ENCODE measurements at places on chromosomes 1 and 21.
A peak's percentile ranks its signal among the peaks of the same experiment; 100 is the strongest.

- DNase-seq = peak; percentile 41
Observed at GRCh38 chr1:54812801-54813484, 11.8 kb upstream of the TTC22 start.

- DNase-seq = peak; percentile 82
Observed at GRCh38 chr1:33140153-33141149, 41.4 kb downstream of the TRIM62 start.

DNA sequence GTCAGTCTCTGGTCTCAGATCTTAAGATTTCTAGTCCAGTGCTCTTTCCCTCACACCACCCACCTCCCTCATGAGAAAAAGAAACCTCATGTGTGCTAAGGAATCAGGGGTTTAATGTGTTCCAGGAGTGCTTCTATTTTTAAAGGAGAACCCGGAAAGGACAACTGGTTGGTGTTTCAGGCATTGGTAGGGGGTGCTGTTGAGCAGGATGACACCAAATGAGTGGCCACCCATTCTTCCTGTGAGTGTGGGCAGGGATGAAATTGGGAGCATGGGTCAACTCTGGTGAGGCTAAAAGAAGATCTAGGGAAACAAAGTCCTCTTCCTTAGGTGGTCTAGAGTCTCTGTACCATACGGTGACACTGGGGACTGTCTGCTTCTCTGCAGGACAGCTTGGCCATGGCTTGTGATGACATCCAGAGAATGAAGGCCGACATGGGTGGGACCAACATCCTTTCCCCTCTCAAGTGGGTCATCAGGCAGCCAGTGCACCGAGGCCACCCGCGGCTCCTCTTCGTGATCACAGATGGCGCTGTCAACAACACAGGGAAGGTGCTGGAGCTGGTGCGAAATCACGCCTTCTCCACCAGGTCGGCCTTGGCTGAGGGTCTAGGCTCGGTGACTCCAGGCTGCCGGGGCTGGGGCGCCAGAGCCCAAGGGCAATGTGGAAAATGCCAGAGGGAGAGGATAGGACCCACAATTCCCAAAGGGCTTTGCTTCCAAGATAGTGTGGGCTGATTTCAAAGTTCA is 39.3 kb downstream of the VWA5B1 start:
- no peak for DNase-seq

DNA sequence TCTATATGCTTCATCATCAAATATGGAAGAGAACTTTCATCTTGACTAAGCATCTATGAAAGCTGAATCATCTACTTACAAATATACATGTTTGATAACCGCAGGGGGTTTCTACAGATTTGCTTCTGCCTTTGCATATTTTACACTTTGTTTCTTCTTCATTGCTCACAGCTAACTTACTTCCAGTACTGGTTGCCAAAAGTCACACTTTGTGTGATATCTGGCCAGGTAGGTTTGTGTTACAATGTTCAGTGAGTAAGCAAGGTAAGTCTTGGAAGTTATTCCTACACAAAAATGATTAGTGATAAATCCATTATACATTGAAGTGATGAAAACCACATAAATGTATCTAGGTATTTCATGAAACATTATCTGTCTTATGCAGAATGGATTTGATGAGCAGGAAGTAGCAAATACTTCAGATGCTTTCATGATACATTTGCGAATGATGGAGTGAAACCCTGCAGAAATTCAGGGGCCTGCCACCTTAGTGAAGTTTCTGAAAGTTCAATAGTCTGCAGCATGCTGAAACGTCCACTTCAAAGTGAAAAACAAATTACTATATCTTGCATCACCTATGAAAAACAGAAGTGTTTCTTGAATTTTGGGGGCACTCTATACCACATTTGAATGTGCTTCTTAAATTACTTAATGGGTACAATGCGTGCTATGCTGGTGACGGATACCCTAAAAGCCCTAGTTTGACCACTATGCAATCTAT is 187.3 kb downstream of the ATP6V1G3 start:
- no peak for DNase-seq

DNA sequence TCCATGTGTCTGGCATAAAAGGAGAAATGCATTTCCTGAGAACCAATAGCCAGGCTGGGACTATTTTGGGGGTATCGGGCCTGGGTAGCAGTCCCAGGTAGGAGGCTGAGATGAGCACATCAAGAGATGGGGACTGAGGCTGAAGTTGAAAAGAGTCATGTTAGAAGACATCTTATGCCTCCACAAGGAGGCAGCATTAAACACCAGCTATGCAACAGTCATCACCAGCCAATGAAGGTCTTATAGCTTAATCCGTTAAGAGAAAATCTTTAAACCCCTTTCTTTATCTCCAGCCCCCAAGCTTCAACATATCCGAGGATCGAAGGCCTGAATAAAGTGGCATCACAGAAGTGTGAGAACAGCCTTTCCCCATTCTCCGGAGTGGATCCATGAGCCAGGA is 640.7 kb upstream of the PTBP2 start:
- no peak for DNase-seq

DNA sequence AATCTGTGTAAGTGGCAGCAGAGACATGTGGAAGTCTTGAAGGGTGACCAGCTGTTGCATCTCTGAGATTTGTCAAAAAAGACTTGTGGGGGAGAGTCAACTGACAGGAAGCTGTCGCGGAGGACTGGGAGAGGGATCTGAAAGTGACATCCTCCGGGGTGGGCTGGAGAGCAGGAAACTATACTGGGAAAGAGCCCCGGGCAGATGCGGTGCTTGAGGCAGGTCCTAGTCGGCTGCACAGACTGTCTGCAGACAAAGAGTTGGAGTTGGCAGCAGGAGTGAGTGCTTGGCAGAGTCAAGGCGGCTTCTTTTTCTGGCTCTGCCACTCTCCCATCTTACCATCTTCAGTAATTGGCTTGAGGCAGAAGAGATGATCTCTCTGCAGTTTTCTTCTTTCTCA is 294.0 kb upstream of the C1orf87 start:
- peak; percentile 53 for DNase-seq

DNA sequence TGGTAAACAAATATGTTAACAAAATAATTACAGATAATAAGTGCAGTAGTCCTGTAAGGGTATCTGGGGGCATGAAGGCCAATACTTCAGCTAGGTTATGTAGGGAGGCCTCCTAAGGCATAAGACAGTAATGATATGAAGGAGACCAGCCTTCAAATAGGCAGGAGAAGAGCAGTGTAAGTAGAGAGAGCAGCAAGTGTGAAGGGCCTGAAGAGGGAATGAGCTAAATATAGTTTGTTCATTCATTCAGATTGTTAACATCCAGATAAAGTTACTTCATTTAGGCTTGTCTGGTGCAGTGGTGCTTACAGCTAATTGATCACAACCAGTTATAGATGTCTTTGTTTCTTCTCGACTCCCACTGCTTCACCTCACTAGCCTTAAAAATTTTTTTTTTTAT is 71.1 kb downstream of the EPB41 start:
- no peak for DNase-seq

DNA sequence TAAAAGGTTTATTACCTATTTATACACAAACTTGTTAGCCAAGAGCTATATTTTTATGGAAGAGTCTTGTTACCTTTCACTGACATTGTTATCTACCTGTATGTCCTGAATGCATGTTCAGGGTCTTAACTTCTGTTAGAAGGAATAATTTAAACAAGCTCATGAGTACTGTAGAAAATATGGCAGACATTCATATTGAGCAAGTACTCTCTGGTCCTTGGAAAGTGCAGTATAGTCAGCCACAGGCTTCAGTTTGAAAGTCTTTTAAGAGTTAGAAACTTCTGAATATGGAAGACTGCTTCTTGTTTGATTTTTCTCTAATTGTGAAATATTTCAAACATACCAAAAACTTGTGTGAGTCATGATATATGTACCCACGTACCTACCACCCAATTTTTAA is 16.6 kb downstream of the DIP2A start:
- DNase-seq = no peak

- DNase-seq = no peak
Observed at GRCh38 chr21:40976198-40977109, 129.5 kb upstream of the DSCAM start.

GRCh38 chr21:33561373-33561772 is 18.5 kb downstream of the SON start:
- no peak for DNase-seq

- DNase-seq = no peak
Observed at GRCh38 chr21:39430457-39430856, 15.1 kb downstream of the LCA5L start.

GRCh38 chr1:3821004-3821403 is 24.7 kb upstream of the LRRC47 start:
- no peak for DNase-seq

DNA sequence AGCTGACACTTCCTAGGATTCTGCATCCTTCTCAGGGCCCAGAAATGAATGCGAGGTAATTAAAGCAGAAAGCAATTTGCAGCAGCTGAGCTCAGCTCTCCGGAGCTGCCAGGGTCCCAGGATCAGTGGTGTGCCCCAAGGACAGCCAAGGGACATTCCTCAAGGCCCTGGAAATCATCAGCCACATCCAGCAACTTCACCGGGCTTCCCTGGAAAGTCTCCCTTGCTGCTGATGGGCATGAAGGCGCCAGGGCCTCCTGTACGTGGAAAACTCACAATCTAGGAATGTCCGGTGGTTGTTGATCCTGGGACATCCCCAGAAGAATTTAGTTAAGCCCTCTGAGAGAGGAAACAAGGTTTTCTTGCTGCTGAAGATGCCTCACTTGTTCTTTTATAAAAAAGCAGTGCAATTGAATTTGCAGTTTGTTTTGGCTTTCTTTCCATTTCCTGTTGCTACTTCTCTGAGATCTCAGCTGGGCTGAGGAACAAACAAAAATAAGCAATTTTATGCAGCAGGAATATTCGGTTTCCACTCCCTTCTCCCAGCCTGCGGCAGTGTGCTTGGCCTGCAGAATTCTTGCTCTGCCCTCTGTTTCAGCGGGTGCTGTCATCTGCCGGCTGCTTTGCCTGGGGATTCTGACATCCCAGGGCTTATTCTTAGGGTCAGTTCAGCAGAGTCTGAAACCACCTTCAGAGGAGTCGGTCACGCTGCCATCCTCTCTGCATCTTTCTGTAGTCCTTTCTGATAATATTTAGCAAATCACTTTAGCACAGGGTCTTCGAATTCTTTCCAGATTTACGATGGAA is 85.9 kb downstream of the TCP10L start:
- DNase-seq = peak; percentile 80

DNA sequence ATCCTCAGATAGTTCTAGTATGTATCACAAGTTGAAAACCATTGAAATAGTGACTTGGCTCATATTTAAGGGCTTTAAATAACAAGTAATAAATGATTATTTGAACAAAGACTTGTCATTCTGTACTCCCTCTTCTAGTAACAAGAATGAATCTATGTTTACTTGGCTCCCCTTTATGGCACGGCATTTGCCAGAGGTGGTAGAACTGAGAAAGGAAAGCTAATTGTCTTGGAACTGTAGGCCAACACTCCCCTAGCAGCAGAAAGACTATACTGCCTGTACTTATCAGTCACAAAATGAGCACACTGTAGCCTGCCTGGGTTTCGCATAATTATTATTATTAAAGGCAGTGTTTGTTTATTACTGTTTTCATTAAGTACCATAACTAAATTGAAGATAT is 29.6 kb upstream of the SMYD2 start:
- DNase-seq = no peak

DNA sequence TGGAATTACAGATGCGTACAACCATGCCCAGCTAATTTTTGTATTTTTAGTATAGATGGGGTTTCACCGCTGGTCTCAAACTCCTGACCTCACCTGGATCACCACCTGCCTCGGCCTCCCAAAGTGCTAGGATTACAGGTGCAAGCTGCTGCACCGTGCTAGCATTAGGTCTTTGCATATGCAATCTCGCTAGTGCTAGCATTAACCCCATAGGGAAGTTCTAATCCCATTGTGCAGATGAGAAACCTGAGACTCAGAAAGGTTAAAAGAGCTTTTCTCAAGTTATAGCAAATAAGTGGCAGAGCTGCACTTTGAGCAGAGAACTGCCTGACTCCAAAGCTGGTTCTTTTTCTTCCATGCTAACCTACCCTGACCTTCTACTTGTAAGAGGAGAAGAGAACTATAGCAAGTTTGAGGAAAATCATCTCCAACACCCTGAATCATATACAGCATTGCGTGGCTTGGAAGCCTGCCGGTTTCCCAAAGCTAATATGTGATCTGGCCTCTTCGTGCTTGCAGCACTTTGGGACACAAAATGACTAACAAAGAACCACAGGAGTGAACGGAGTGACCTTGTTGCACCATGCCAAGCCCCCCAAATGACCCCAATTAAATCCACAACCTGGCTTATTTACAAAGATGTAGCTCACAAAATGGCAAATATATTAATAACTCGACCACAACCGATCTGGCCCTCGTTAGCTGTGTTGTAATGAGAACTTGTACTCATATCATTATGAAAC is 185.1 kb downstream of the TM2D1 start:
- DNase-seq = no peak

DNA sequence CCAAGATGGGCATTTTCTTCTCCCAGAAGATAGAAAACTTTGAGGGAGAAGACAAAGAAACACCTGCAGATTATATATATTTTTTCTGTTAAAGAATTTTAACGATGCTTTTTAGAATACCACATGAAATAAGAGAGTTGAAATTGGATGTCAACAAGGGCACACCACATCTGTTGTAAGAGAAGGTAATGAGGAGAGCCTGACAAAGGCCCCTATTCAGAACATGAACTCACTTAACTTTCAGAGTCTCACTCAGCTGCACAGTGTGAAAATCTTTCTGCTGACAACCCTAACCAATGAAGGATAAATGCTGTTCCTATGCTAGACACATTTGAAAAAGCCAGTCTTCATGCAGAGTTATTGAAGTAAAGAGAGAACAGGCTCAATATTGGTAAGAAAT is 7.3 kb downstream of the KRTAP22-2 start:
- no peak for DNase-seq

DNA sequence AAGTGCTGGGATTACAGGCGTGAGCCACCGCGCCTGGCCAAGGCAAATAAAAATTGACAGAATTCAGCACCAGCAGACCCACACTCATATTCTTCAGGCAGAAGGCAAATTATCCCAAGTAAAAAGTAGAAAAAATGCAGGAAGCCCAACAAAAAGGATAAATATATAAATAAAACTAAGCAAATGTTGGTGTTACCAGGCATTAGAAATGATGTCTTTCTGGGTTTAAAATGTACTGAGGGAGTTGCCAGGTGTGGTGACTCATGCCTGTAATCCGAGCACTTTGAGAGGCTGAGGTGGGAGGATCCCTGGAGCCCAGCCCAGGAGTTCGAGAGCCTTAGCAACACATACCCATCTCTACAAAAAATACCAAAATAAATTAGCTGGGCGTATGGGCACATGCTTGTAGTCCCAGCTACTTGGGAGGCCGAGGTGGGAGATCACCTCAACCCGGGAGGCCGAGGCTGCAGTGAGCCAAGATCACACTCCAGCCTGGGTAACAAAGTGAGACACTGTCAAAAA is 6.3 kb downstream of the INTS11 start:
- DNase-seq = peak; percentile 83

- DNase-seq = peak; percentile 95
Observed at GRCh38 chr1:150552128-150552910, 3.1 kb downstream of the ADAMTSL4 start.

DNA sequence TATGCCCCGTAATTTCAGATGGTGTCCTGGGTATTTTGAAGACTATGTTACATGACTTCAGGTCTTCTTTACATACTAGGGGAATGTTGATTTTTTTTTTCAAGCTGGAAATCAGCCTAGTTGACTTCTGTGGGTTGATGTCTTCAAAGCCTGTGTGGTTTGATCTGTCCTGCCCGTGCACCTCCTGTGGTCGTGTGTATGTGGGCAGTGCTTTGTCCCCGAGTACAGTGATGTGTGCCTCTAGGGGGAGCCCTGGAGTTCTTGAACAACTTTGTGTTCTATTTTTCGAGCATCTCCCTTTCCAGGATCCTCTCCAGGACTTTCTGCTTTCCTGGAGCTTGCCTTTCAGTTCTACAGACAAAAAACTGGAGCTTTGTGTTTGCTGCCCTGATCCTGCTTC is 28.9 kb downstream of the OBSCN start:
- DNase-seq = peak; percentile 77

Measured in islet precursor cell (in vitro differentiated cells).